ENCODE measurements at places on chromosomes 2 and 18.

DNA sequence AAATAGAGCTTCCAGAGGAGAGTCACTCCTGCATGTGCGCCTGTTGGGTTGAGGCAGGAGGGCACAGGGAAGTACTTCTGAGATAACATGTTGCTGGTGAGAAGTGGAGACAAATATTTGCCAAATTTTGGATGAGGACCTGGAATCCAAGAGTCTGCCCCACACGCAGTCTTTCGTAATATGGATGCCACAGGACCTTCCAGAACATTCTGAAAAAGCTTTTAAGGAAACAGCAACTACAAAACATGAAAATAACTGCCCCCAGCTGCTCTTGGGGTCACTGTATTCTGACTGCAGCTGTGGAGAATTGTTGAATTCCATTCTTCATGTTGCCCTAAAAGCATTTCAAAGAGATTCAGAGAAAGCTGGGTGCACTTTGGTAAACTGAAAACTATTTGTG, 227.5 kb downstream of the C1D start:
- no peak for DNase-seq

DNA sequence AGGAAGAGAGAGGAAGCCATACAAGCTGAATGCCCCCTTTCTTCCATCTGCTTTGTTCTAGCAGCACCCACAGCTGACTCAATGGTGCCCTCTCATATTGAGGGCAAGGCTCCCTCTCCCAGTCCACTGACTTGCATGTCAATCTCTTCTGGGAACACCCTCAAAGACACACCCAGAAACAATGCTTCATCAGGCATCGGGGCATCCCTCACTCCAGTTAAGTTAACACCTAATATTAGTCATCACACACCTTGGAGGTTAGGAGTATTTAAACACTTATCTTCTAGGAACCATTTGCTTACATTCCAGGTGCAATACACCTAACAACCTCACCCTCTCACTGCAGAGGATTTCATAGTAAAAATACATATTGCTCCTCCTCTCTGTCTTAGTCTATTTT, 993.5 kb upstream of the DDX18 start:
- DNase-seq: no peak

GRCh38 chr2:217969588-217969987, 33.2 kb downstream of the TNS1 start:
- DNase-seq: no peak

GRCh38 chr2:175166216-175166824, 1.7 kb downstream of the ATF2 start:
- no peak for DNase-seq

DNA sequence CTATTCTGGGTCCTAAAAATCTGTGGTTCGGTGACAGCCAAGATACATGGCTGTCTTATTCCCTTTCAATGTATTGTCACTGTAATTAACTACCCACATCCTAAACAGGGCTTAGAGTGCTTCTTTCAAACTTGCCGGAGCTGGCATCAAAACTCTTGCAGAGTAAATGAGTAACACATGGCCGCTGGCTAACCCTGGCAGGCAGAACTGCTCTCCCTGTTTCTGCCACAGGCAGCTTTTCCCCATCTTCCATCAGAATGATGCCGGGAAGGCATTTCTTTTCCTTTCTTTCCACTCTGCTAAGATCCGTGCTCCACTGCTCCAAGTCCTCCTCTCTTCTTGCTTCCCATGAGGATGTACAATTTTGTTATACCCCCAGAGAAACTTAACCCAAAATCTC, 54.8 kb upstream of the PTPRM start:
- no peak for DNase-seq

DNA sequence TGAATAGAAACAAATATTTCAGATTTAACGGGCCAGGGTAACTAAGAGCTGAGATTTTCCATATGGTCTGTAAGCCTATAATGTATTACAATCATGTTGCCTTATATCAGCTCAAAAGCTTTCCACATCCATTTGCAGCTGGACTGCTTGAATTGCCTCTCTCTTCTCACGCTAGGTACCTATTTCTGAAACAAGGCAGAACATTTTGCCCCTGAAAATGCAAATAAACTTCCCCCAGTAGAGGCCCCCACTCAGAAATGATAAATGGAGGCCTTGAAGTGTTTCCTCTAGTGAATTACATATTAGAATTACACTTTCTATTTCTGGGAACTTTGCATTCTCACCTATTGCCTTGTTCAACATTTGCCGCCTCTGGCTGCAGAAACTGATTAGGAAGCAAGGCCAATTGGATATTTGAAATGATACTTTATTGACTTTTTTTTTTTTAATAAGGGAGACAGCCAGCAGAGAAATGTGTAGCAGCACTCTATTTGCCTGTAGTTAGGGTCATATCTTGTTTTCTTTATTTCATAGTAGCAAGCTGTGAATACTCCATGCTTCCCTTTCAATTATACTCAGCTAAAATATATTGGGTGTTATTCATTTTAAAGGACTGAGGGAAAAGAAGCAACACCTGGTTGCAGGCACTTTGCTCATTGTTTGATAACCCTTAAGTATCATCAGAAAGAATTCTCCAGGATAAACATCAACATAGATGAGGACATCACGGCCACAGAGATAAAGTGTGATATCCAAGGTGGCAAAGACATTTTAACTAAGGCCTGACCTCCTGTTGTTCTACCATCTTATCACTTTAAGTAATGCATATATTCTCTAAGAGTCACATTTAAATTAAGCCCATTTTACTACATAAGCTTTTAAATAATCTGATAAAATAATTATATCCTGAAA, 505.5 kb downstream of the LRRTM4 start:
- DNase-seq: no peak

- DNase-seq: no peak
These were observed 194.6 kb upstream of the MEIS1 start for GRCh38 chr2:66240286-66240685.

- no peak for DNase-seq
These were observed 1202.8 kb upstream of the ACVR2A start for GRCh38 chr2:146642066-146642465.

- no peak for DNase-seq
These were observed 7.4 kb downstream of the TMEM127 start for GRCh38 chr2:96258166-96259022.

DNA sequence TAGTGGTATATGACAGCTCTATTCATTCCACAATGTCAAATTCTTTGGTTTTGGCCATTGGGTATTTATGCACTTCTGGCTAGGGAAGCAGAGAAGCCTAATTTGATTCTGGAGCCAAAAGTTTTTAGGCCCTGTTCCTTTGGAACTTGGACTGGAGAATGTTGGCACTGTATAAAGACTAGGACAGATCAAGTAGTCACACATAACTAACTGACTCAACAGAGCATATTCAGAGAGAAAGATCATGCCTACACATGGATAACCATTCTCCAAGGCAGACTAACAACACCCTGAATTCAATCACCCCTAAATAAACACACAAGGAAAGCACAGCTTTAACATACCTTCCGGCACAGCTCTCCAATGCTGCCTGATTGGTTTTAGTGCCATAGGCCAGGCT, 62.9 kb downstream of the ARHGAP15 start:
- no peak for DNase-seq

GRCh38 chr18:38571651-38572050, 1006.1 kb upstream of the CELF4 start:
- DNase-seq: no peak

- DNase-seq: no peak
These were observed 39.5 kb upstream of the FAM110C start for GRCh38 chr2:85761-86160.

GRCh38 chr2:120761911-120762310, 26.2 kb downstream of the GLI2 start:
- DNase-seq: no peak

DNA sequence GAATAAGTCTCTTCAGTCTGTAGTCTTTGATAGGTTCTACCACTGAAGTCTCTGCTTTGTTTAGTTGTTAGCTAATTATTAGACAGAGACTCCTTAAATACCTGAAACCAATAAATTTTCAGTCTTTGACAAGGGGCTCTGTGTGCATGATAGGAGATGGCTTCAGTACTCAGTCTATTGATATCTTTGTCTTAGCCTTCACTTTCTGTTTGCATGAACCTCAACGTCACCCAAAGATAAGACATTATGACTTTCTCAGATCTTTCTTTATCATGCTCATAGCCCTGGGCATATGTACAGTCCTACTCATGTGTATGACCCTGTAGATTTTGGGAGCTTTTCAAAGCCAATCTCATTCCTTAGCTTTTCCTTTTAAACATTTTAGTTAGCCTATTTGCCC, 183.5 kb upstream of the GCFC2 start:
- DNase-seq: no peak

DNA sequence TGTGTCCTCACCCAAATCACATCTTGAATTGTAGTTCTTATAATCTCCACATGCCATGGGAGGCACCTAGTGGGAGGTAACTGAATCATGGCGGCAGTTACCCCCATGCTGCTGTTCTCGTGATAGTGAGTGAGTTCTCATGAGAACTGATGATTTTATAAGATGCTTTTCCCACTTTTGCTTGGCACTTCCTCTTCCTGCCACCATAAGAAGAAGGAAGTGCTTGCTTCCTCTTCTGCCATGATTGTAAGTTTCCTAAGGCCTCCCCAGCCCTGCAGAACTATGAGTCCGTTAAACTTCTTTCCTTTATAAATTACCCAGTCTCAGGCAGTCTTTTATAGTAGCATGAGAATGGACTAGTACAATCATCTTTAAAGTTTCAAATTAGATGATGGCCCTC, 902.4 kb upstream of the PIK3C3 start:
- DNase-seq: no peak

DNA sequence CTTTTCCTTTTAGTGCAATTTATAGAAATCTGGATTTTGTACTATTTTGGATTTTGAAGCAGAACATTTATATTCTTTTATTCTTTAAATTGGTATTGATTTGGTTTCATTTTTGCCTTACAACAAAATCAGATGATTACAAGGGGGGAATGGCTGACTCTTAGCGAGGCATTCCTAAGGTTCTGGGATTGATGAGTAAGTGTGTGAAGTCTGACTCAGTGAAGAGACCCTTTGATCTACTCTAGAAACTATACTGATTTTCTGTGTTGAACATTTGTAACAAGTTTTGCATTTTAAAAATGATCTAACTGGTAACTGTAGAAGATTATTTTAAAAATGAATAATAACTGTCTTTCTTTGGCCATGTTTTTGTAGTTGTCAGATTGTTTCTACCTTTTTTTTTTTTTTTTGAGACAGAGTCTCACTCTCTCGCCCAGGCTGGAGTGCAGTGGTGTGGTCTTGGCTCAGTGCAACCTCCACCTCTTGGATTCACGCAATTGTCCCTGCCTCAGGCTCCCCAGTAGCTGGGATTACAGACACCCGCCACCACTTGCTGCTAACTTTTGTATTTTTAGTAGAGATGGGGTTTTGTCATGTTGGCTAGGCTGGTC, 48.7 kb downstream of the TTC39C start:
- DNase-seq: peak; percentile 37

DNA sequence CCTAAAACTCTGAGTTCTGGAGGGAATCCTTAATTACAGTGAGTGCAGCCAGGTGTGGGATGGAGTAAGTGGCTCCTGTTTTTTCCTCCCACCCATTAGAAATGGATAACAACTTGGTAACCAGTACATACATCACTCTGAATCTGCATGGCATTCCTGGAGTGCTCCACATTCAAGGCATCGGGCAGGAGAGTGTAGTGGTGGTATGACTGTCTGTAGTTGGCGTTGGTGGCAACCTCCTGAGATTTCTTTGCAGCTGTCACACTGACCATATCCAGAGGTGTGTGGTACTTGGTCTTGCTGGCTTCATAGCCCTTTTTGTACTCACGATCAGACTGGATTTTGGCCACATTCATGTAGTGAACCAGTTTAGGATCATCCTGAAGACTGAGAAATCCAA, 68.3 kb downstream of the NEB start:
- DNase-seq: no peak

DNA sequence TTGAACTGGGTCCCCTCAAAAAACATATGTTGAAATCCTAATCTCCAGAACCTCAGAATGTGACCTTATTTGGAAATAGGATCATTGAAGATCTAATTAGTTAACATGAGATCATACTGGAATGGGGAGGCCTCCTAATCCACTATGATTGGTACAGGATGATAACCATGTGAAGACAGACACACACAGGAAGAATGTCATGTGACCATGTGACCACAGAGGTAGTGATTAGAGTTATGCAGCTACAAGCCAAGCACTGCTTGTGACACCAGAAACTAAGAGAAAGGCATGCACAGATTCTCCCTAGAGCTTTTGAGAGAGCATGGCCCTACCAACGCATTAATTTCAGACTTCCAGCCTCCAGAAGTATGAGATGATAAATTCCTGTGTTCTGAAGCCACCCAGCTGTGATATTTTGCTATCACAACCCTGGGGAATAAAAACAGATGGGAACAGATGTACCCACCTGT, 47.0 kb upstream of the TGIF1 start:
- no peak for DNase-seq

GRCh38 chr18:48838921-48839818, 111.6 kb downstream of the SMAD7 start:
- no peak for DNase-seq

GRCh38 chr2:219204425-219205164, 2.0 kb upstream of the ZFAND2B start:
- DNase-seq: no peak

DNA sequence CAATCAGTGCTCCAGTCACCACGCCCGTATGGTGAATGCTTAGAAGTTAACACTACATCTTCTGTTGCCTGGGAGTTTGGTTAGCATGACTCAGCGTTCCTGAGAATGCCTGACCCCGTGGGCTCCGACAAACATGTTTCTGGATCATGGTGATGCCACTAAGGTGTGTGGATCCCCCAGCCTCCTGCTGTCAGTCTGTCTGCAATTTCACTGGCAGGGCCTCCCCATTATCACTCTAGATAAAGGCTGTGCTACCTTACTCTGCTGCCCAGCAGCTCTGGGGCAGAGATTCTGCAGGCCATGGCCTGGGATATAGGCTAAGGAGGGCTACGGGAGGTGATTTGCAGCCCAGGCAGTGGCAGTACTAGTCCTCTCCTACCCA, 66.0 kb downstream of the STPG4 start:
- DNase-seq: no peak

GRCh38 chr2:112627060-112628040, 18.4 kb upstream of the SLC20A1 start:
- peak; percentile 94 for DNase-seq

DNA sequence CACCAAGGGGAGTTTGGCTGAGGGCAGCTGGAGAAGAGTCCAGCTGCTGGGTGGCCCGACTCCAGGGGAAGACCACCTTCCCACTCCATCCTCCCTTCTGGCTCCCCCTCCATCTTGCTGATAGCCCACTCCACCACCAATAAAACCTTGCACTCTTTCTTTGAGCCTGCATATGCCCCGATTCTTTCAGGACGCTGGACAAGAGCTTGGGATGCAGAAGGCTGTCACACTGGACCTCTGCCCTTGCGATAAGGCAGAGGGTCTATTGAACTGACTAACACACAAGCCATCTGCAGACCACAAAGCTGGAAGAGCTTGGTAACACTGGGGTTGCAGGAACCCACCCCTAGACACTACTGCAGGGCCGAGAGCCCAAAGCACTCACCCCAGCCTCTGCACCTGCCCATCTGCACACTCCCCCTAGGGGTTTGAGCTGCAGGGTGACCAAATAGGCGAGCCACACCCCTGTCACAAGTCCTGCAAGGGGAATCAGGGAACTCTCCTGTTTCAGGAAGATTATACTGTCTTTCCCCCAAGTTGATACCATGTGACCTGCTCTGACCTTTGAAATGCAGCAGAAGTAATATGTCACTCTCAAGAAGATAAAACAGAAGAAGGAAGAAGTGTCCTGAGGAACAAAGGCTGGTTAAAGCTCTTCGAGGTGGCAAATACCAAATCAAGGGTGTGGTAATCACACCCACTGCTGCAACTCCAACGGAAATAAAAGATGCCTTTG, 70.5 kb downstream of the SMAD4 start:
- no peak for DNase-seq

All from non-pigmented ciliary epithelial cell (primary cell).